SK-MEL-5 (cell line): ENCODE measurements at places on chromosomes 2 and 18. TPM values are rescaled to one million over a fixed set of nuclear protein-coding genes. Genes with fewer than 3 reads are reported as not detected.

Gene EVX2
- not detected in 2 replicates for total RNA-seq

Gene C18orf32
- 41.9 and 44.7 TPM in 2 replicates for total RNA-seq

Gene HRH4
- not detected in 2 replicates for total RNA-seq

Gene CYTIP
- not detected in 2 replicates for total RNA-seq

Gene ZBTB7C
- 0.16 TPM in 1 of 2 replicates, not detected in the other for total RNA-seq

Gene RTKN
- 56.1 and 59.5 TPM in 2 replicates for total RNA-seq

DNA sequence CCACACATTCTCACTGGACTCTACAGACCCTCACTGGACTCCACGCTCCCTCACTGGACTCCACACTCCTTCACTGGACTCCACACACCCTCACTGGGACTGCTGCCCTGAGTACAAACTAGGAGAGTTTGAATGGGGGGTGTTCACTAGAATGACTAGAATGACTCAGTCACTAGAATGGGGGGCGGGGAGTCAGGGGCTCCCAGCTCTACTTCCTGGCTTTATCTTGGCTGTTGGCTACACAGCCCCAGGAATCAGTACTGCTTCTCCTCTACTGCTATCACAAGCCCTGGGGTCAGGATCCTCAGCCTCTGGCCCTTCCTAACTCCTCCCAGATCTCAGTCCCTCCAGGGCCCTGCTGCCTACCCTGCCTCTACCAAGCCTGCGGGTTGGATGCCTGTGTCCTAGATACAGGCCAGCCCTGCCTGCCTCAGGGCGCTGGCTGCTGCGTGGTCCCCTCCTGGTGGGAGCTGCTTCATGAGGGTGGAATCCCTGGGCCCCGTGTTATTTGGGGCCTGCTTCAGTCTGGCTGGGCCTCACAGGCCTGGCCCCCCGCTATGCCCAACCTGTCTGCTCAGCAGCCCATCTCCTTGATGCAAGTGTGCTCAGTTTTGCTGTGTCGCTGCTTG lies 7.8 kb downstream of the PTMA start:
- DNase-seq, result no peak

DNA sequence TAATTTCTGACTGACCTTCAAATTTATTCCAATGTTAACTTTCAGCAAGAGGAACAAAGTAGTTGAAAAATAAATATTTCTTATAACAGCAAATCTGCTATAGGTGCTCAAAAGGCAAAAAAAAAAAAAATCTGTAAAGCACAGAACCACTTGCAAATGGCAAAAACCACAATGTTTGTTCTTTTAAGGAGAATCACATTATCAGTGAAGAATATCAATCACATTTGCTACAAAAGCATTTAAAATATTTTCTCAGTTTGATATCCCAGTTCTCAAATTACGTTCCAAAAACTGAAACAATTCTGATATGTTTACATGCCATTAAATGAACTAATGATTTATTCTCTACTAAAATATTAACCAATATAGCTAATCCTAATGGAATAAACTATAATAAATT lies 163.3 kb downstream of the METTL4 start:
- DNase-seq, result no peak
